ENCODE measurements at places on chromosomes 5 and 9. TPM values are rescaled to one million over a fixed set of nuclear protein-coding genes. Genes with fewer than 3 reads are reported as not detected.

The LCN10 gene
- not detected for polyA plus RNA-seq

The BTNL3 gene
- polyA plus RNA-seq = 0.09 TPM

The PTGS1 gene
- polyA plus RNA-seq = 3.8 TPM

The DOCK2 gene
- polyA plus RNA-seq = 6.0 TPM

The ADAMTSL2 gene
- polyA plus RNA-seq = 10.3 TPM

The CCL27 gene
- polyA plus RNA-seq = 0.64 TPM

The GM2A gene
- polyA plus RNA-seq = 34.2 TPM

The ADAMTS19 gene
- polyA plus RNA-seq = 0.42 TPM

The BRINP1 gene
- polyA plus RNA-seq = 0.10 TPM

The OBP2A gene
- polyA plus RNA-seq = not detected

The PCDHA6 gene
- 0.53 TPM for polyA plus RNA-seq

The FAM151B gene
- polyA plus RNA-seq = 3.0 TPM

The PCDHA4 gene
- 0.20 TPM for polyA plus RNA-seq
